ENCODE measurements at places on chromosomes 7 and 10. TPM values are rescaled to one million over a fixed set of nuclear protein-coding genes. Genes with fewer than 3 reads are reported as not detected.

AGR2 gene
- not detected for total RNA-seq

DNA sequence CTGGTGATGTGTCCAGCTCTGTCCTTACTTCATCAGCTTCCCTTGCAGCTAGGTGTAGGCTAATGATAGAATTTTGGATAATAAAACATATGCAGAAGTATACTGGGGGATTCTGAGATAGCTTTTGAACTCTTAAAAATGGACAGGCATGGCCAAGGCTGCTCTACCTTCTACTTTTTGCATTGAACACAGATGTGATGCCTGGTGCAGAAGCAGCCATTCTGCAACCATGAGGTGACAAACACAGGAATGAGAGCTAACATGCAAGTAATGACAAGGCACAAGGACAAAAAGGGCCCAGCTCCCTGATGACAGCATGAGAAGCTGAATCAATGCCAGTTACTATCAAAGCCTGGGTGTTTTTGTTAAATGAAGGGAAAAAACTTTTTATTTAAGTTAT lies 686.5 kb upstream of the AUTS2 start:
- no peak for DNase-seq
- no peak overlapping the region for H3K4me3 ChIP-seq
- no peak overlapping the region for H3K27ac ChIP-seq
- H3K36me3 ChIP-seq = no peaks in the 10 kb centered on the region
- peaks cover 2% of the 10 kb centered on the region for H3K27me3 ChIP-seq

DNA sequence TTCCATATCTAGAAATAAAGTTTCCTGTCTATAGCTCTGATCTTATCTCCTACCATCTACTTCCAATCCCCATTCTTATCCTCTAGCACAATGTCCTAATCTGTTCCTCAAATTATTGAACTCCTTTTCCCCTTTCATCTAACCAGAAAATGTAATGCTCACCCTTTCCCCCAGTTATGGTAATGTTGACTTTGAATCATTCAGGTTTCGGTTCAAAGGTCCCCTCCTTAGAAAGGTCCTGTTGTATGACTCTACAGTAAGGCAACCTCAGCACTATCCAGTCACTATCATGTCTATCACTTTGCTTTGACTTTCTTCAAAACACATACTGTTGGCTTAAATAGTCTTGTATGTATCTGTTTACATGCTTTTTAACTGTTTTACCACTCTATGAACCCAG lies 264.2 kb upstream of the PCDH15 start:
- no peaks in the 10 kb centered on the region for H3K27me3 ChIP-seq
- no peak for DNase-seq
- H3K4me3 ChIP-seq = no peak overlapping the region
- no peaks in the 10 kb centered on the region for H3K4me1 ChIP-seq

GRCh38 chr7:44431091-44431608 lies 59.3 kb downstream of the NUDCD3 start:
- H3K4me3 ChIP-seq = no peak overlapping the region
- H3K27me3 ChIP-seq = no peaks in the 10 kb centered on the region
- H3K36me3 ChIP-seq = no peaks in the 10 kb centered on the region
- no peak overlapping the region for H3K27ac ChIP-seq
- DNase-seq = no peak

- no peak for DNase-seq
- H3K4me1 ChIP-seq = no peaks in the 10 kb centered on the region
- H3K27ac ChIP-seq = no peak overlapping the region
- no peaks in the 10 kb centered on the region for H3K36me3 ChIP-seq
Measured at GRCh38 chr7:36084485-36085091, 68.5 kb upstream of the EEPD1 start.

GRCh38 chr7:99385564-99385963 lies 11.0 kb downstream of the ARPC1B start:
- H3K4me3 ChIP-seq = no peak overlapping the region
- no peaks in the 10 kb centered on the region for H3K4me1 ChIP-seq
- no peak overlapping the region for H3K27ac ChIP-seq
- no peaks in the 10 kb centered on the region for H3K27me3 ChIP-seq
- no peak for DNase-seq
- no peaks in the 10 kb centered on the region for H3K36me3 ChIP-seq

DNA sequence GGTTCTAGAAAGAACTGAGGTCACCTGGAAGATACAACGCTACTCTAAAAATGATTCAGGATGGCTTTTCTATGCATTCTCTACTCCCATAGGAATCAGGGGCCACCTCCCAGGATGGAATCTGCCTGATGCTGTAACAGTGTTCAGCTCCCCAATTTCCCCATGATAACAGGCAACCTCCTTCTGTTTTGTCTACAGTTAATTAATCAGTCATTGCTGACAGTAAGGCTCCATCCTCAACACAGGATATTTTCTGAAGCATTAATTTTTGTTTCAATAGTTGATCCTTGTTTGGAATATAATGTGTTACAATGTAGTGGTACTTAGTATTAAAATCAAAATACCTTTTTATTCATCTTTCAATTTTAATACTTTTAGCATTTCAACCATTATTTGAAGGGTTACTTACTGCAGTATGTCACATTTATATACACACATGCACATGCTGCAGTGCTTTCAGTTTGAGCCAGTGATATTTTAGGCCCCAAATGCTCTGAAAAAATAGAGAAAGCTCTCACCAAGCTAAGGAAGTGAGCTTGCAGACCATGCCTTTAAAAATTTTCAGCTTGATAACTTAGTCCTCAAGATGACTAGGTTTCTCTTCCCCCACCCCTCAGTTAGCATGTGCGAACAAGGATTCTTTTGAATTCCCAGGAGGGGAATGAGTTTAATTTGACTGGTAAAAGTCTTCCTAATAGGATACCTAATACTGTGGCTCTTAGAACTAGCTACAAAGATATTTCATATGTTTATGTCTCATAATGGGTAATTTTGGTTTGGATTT lies 592 bp upstream of the PIK3CG start:
- H3K27ac ChIP-seq = no peak overlapping the region
- no peaks in the 10 kb centered on the region for H3K27me3 ChIP-seq
- no peaks in the 10 kb centered on the region for H3K4me1 ChIP-seq
- no peaks in the 10 kb centered on the region for H3K36me3 ChIP-seq
- no peak overlapping the region for H3K4me3 ChIP-seq

- DNase-seq = no peak
- no peak overlapping the region for H3K4me3 ChIP-seq
- no peak overlapping the region for H3K27ac ChIP-seq
- peaks cover 9% of the 10 kb centered on the region for H3K4me1 ChIP-seq
- H3K36me3 ChIP-seq = no peaks in the 10 kb centered on the region
Measured at GRCh38 chr7:43589133-43589478, 6.2 kb downstream of the STK17A start.

DNA sequence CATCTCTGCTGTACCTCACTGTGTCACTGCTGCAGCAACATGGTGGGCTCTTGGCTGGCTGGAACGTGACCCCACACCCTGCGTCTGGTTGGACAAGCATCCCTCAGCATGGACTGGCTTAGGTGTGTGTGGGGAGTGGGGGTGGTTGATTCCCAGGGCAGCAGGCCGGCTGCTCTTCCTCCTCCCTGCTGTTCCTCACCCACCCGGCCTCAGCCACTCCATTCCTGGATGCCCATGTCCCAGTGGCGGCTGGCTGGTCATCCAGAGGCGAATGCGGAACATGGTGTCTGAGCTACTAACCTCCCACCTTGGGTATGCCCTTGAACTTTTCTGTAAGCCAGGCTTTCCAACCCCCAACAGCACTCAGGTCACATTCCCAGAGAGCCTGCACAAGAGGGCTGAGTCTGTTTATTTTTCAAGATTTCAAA lies 81.2 kb downstream of the GRK5 start:
- no peaks in the 10 kb centered on the region for H3K27me3 ChIP-seq
- H3K36me3 ChIP-seq = no peaks in the 10 kb centered on the region
- no peak for DNase-seq
